Head of caudate nucleus (tissue), 42 donors: ENCODE measurements at places on chromosomes 3 and 15.

GRCh38 chr3:178597371-178597770 is 61.1 kb downstream of the KCNMB2 start:
- no peak for DNase-seq

GRCh38 chr3:12490547-12490946 is 6.3 kb downstream of the TSEN2 start:
- DNase-seq, result no peak

DNA sequence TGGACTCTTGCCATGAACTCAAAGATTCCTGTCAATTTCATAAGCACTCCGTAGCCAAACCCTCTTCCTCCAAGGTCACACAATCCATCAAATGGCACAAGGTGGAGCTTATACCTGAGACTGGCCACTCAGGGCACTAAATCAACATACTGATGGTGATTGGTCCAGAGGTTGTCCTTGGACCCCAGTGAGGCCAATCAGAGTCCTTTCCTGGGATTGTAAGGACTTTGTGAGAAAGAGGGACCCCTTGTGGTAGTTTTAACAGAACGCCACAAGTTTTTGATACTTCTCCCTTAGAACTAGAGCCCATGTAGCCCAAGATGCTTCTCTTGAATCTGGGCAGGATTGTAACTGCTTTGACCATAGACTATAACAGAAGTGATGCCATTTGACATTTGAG is 44.4 kb upstream of the LARS2 start:
- DNase-seq, result no peak

- DNase-seq, result no peak
Measured at GRCh38 chr15:31459400-31459748, 132.7 kb downstream of the KLF13 start.

DNA sequence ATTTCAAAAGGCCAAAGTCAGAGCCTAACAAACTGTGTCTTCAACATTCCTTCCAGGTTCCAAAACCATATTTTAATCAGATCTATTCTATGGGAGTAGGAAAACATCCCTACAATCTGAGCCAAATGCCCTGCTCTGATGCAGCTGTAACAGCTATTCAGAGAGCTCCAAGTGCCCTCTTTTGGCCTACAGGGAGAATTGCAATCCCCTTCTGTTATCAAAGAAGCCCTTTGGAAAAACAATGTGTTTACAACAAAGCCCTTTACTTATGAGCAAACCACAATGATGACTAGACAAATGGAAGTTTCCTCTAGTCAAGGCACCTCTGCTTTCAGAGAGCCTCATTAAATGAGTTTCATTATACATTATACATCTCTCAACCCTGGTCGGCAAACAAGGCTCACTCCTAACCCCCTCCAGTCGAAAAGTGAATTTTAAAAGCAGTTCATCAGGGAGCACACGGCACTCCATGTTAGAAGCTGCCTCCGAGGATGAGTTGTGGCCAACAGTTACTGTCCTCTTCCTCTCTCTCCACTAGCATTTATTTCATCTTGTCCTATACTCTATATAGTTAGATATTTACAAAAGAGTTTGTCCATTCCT is 42.6 kb upstream of the TMCO5A start:
- DNase-seq, result peak; percentile 16
